ENCODE measurements at places on chromosomes 5 and 9.

DNA sequence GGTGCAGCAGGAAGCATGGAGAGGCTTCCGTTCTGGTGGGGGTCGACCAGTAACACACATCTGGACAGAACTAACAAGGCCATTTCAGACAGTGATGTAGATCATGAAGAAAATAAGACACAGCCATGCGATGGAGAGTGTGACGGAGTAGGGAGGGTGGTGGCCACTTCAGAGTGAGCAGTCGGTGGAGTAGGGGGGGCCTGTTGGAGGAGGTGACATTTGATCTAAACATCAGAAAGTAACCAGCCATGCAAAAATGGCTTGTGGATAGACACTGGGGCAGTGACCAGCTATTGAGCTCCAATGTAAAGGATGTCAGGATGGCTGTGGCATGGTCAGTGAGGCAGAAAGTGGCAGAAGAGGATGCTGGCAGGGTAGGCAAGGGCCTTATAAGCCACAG lies 65.9 kb downstream of the PPARGC1B start:
- DNase-seq: no peak

GRCh38 chr5:41127967-41128690 lies 57.0 kb upstream of the MROH2B start:
- DNase-seq: no peak

DNA sequence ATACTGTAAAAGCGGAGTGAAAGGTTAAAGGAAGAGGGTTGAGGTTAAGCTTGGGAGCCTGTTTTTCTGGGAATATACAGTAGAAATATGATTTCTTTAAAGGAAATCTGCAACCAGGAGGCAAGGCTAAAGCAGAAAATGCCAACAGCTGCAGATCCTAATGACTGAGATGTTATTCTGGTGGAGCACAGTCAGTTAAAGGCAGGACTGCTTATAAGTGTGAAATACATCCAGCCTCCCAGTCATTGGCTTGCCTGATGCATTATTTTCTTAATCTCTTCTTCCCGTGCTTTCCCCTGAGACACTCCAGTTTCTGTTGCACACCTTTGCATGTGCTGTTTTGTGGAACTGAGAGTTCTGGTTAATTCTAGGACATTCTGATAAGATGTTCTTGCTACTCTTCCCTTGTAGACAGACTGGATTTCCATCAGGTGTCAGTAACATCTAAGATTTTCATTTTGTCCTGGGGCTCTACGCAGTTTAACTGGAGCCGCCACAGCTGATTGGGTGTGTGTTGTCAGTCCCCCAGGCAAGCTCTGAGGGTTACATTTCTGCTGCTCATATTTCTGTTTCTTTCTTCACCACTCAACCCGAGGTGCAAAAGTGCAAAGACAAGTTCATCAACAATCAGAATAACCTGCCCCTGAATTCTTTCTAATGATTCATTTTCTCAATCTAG lies 44.4 kb downstream of the CAST start:
- no peak for DNase-seq

DNA sequence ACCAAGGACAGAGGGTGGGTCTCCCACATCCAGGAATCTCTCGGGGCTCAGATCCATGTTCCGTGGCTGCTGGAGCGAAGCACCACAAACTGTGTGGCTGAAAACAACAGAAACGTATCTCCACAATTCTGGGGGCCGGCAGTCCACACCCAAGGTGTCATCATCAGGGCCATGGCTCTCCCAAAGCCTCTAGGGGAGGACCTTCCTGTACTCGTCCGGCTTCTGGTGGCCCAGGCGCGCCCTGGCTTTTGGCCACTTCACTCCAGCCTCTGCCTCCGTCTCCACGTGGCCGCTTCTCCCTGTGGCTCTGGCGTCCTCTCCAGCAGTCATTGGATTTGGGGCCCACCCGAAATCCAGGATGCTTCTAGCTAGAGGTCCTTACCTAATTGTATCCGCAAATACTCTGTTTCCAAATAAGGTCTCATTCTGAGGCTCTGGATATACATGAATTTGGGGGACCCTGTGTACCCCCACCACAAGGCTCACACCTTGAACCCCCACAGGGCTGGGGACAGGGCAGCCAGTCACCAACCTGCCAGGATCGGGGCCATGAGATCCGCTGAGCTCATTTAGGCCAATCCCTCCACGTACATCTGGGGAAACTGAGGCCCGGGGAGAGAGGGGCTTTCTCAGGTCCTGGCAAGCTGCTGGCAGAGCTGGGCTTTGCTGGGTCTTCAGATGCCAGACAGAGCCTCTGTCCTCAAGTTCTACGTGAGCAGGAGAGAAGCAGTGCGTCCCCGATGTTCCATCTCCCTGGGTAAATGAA lies 158.2 kb downstream of the OLFM1 start:
- DNase-seq: no peak

DNA sequence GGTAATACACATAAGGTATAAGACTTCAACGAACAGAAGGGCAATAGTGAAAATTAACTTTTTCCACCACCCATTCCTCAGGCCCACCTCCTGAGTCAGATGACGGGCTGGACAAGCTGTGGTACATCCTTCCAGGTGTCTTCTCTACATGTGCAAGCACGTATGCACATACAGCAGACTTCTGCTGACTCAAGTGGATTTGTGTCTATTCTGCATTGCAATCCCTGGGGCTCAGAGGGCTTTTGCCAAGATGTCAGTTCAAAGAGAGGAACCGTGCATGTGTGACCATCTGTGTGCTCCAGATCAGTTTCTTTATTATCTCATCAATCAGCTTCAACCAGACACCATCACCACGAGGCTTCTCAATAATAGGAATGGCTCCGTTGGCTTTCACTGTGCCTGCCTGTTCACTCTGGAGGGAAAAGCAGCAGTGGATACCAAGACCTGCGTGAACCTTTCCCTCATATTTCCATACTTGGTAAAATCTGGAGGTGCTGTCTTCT lies 288.4 kb downstream of the MTRR start:
- no peak for DNase-seq

DNA sequence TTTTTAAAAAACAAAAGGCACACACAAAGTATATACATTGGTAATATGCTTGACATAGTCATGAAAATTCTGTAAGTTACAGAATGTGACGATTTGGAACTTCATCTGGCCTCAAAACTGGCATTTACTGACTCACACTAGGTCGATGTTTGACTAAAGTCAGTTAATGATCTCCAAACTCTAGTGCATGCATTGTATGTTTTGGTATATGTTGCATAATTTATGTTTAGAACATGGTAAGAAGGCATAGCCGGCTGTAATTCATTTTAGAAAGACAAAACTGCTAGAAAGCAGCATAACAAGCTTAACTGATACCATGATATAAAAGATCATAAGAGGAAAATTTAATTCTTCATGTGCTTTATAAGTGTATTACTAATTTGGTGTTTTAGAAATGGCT lies 58.6 kb upstream of the RICTOR start:
- no peak for DNase-seq

- DNase-seq: no peak
These were observed 150.3 kb upstream of the SPRY4 start for GRCh38 chr5:142475102-142475513.

GRCh38 chr9:131534721-131535237 lies 3.7 kb upstream of the UCK1 start:
- DNase-seq: peak; percentile 41

- DNase-seq: peak; percentile 5
These were observed 439.0 kb downstream of the ENC1 start for GRCh38 chr5:74201334-74202081.

- no peak for DNase-seq
These were observed 90.3 kb downstream of the ZNF618 start for GRCh38 chr9:113966394-113966793.

GRCh38 chr9:112112519-112112918 lies 62.6 kb downstream of the SUSD1 start:
- no peak for DNase-seq

DNA sequence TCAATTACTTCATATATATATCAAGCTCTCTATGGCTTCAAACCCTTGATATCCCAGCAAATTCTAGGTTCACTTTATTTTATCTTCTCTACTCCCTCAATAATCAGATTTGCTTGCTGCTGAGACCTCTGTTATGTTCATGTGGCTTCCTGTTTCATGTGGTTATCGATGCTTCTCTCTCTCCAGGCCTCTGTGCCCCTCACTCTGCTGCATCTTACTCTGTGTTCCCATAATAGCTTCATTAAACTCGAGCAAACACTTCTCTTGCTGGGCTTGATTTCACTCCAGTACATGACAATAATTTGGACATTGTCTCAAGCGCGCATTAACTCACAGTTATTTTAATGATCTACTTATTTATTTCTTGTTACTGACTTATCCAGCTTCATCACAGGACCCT lies 798.8 kb downstream of the CDH9 start:
- no peak for DNase-seq

- peak; percentile 34 for DNase-seq
These were observed 17.9 kb downstream of the ANXA6 start for GRCh38 chr5:151139646-151140045.

- no peak for DNase-seq
These were observed 24.6 kb upstream of the SVEP1 start for GRCh38 chr9:110604171-110604601.

DNA sequence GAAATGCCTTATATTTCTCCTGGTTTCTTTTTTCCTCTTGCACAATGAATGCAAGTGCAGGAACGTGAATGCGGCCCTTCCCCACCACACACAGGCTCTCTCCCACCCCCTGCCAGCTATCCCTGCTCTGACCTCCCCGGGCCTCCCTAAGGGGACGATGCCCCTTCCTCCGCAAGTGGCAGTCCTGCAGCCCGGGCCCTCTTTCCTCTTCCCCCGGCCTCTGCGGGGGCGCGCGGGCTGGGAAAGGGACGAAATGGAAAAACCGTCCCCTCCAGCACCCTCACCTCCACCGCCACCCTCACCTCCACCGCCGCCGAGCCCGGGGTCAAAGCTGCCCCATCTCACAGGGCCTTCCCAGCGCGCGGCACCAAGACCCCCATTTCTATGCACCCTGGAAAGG lies 44.7 kb downstream of the GAS1 start:
- DNase-seq: no peak

GRCh38 chr5:103891151-103891550 lies 328.6 kb upstream of the NUDT12 start:
- DNase-seq: no peak

- DNase-seq: no peak
These were observed 2.0 kb downstream of the ASPN start for GRCh38 chr9:92480291-92480771.

DNA sequence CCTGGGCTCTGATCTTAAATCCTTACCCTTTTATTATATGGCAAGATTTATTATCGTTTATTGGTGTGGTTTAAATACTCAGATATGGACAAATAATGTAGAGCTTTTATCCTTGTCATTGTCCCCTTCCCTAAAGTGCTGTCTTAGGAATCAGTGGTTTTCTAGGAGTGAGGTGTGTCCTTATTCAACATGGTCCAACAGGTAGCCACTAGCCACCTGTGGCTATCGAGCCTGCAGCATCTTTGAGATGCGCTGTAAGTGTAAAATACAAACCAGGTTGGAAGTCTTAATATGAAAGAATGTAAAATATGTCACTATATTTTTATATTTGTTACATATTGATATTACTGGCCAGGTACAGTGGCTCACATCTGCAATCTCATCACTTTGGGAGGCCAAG lies 82.4 kb upstream of the BASP1 start:
- DNase-seq: no peak

- DNase-seq: no peak
These were observed 21.9 kb downstream of the NEK6 start for GRCh38 chr9:124279531-124280175.

GRCh38 chr5:19886123-19886917 lies 101.7 kb downstream of the CDH18 start:
- DNase-seq: no peak

- no peak for DNase-seq
These were observed 935.9 kb upstream of the COX7C start for GRCh38 chr5:85681871-85682270.

DNA sequence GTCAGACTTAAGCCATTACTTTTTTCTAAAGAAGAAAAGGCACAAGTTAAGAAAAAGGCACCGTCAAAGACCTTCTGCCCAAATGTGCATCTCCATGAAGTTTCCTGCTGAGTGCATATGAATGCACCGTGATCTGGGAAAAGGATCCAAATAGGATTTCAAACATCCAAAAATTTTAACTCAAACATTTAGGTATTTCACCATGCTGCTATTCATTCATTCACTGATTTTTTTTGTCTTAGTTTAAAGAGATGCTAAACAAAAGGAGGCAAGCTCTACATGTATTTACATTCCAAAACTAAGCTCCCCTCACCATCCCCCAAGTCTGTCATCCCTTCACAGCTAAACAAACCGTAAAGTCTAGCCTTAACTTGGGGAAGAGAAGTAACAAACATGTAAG lies 291.9 kb downstream of the ARL15 start:
- no peak for DNase-seq

GRCh38 chr5:145975361-145976066 lies 39.1 kb downstream of the SH3RF2 start:
- DNase-seq: no peak

- no peak for DNase-seq
These were observed 28.0 kb downstream of the RFK start for GRCh38 chr9:76366275-76366674.

- no peak for DNase-seq
These were observed 227.1 kb upstream of the NREP start for GRCh38 chr5:111984044-111984443.

GRCh38 chr5:100902440-100903038 lies 543 bp downstream of the ST8SIA4 start:
- DNase-seq: peak; percentile 65

DNA sequence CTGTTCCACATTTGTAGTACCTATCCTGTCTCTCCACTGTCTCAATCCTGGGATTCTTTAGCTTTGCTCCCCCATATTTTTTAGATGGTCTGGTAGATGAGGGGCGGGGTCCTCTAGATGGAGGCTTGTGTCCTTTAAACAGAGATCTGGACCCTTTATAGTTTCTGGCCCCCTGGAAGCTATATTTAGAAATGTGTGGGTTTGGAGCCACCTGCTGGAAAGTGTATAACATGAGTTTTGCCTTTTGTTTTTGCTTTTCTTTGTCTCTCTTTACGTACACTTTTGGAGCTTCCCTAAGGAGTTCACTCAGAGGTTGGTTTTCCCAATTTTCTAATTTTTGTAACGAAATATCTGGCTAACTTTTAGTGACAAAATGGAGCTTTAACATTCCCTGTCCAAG lies 110.7 kb downstream of the CFAP95 start:
- no peak for DNase-seq

DNA sequence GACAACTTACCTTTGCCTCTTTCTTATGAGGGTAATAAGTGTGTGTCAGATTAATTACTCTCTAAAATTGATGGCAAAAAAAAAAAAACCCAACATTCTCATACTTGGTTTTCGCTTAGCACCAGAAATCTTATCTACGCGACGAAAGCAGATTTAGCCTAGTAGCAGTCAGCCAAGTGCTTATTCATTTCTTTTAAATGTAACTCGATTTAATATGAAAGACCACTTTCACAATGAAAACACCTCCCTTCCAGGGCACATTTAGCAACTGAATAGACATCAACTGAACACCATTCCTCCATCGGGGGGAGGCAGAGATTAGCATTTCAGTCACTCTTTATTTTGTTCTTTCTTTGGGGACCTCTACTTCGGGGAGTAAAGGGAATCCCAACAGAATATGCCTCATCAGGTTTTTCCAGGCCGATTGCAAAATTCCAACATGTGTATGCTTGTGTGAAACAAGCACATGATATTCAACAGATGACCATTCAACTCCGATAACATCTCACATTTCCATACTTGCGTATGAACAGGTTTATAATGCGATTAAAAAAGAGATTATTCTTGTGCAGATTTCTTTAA lies 124.1 kb upstream of the RETREG1 start:
- no peak for DNase-seq

- DNase-seq: no peak
These were observed 263.9 kb downstream of the ARRDC3 start for GRCh38 chr5:91119217-91119616.

Measured in activated CD8-positive, alpha-beta T cell treated with anti-CD3 and anti-CD28 coated beads for 36 hours (primary cell).